Suppressor macrophage (primary cell): ENCODE measurements at places on chromosomes 2 and 18.

GRCh38 chr18:49757513-49758262 lies 55.6 kb downstream of the ACAA2 start:
- DNase-seq: no peak

GRCh38 chr2:188524519-188525113 lies 232.9 kb downstream of the GULP1 start:
- peak; percentile 54 for DNase-seq

DNA sequence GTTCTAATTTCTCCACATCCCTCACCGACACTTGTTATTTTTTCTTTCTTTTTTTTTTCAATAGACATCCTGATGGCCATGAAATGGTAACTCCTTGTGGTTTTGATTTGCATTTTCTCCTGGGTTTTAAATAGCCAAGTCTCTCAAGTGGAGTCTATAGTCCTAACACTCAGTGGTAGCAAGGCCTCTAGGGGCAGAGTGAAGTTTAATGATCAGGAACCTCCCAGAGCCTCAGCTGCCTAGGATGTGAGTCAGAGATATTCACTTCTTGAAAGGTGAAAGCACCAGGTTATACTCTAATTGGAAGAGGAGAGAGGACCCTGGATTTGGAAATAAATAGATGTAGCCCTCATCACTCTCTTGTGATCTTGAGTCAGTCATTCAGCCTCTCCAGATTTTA lies 62.7 kb upstream of the CAPN13 start:
- no peak for DNase-seq

DNA sequence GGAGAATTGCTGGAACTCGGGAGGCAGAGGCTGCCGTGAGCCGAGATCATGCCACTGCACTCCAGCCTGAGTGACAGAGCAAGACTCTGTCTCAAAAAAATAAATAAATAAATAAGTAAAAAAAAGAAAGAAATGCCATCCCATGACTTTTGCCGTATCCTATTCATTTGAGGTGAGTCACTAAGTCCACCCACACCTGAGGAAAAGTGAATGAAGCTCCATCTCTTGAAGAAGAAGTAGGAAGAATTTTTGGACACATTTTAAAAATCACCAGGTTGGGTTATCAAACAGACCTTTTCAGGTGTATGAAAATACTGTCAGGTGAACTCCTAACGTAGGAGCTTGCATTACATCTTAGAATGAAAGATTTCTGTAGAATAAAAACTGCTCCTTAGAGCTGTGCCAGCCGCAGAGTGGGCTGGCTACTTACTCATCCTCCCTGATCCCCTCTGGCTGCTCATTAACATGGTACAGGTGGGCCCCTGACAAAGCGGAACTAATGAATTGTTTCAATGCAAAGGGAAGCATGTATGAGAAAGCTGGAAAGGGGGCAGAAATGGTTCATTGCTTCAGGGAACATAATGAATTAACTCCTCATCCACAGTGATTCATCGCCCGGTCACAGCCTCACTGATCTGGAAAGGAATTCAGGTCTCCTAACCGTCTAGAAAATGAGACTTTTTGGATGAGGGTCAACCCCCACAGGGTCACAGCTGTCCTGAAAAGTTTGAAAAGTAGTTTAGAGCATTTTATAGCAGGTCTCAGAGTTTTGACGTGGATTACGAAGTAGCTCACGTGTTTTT lies 191.4 kb downstream of the SPP2 start:
- no peak for DNase-seq

DNA sequence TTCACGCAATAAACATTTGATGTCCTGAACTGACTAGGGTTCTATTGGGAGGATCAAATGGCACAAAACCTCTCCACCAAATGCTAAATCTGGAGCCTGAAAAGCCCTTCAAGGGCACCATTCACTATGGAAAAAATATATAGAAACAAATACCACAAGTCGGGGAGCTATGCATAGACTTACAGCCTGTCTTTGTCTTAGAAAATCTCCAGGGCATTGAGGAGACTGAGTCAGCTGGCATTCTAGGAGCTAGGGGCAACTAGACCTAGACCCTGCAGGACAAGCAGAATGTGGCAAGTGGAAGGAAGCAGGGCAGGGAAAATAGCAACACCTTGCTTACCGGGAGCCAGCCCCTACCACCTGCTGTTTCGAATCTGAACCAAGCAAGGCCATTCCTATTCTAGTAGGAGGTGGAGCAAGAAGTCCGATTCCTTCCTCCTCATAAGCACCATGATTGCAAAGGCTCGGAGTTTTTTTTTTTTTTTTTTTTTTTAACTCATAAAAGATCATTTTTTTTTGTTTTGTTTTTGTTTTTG lies 77.8 kb downstream of the DDX1 start:
- no peak for DNase-seq

- DNase-seq: no peak
Observed at GRCh38 chr2:83364264-83364663, 1094.8 kb downstream of the SUCLG1 start.

DNA sequence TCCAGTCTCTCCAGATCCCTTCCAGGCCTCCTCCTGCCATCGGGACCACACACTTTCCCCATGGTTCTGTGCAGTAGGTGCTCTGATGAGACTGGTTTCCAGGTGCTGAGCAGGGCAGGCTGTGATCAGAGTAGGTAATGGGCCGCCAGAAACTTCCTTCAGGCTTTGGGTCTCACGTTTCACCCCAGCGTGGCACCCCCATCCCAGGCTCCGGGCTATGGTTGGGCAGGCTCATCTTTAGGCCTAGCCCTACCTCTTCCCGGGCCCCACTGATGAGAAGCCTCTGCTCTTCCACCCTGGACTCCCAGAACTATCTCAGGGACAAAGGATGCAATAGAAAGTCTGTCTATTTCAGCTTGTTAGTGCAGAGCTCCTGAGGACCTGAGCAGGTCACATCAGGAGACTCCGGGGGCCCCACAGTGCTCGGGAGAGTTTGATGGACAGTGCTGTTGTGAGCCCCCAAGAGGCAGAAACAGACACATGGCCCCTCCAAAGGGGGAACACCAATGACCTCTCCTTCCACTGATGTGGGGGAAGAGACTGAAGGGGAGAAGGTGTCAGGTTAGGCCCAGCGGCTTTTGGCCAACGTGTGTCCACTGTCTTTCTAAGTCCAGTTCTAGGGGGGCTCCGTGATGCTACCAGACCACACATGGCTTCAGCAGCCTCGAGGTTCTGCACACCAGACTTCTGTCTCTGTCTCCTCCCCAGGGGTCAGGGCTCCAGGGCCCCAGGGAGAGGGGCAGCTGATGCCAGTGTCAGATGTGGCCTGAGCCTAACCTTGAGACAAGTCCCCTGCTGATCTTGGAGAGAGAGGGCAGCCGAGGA lies 5.8 kb upstream of the PROM2 start:
- no peak for DNase-seq

- peak; percentile 35 for DNase-seq
Observed at GRCh38 chr2:84807063-84807485, 73.8 kb downstream of the TRABD2A start.

DNA sequence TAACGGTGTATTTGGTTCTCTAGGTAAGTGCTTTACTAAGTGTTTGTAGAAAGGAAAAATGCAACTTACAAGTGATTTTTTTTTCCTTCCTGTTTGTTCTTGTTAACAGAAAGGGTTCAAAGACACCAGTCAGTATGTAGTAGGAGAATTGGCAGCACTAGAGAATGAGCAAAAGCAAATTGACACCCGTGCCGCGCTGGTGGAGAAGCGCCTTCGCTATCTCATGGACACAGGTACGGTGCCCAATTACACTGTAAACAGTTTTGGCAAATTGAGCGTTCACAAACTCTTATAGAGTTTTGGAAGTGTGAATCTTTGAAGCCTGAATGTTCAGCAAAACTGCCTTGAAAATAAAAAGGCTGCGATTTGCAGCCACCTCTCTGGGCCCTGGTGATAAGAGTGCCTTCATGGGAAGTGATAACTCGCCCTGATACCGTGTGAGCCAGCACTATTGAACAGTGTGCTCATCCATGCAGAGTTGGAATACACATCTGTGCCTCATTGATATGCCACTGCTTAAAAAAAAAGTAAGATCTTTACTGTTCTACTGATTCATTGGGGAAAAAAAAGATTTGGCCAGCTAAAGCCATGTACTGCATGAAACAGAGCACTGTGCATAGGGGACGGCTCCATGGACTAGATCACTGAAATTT lies 54.0 kb upstream of the OTX1 start:
- no peak for DNase-seq
